Cerebellum (tissue), 4 donors: ENCODE measurements at places on chromosomes 6 and 20.
A peak's percentile ranks its signal among the peaks of the same experiment; 100 is the strongest.

GRCh38 chr6:72950114-72950860 lies 275.0 kb downstream of the KHDC1L start:
- DNase-seq, result no peak

- DNase-seq, result no peak
Observed at GRCh38 chr20:51360451-51361201, 181.9 kb downstream of the NFATC2 start.

GRCh38 chr20:57410398-57410920 lies 19.3 kb downstream of the RBM38 start:
- DNase-seq, result no peak

DNA sequence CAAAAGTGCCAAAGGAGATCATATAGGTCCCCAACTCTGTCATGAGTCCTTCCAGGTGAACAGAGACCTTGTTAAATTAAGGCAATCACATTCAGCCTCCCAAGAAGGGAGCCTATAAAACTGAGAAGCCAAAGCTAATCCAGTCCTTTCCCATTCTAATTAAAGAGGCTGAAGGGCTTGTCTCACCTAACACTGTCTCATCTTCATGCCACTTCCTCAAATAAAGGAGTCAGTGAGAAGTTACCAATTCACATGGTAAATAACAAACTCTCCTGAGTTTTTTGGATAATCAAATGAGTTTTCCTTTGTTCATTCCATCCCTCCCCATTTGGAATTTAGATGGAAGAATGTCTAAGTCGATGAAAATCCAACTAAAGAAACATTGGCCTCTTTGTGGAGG lies 242.8 kb downstream of the UST start:
- no peak for DNase-seq

DNA sequence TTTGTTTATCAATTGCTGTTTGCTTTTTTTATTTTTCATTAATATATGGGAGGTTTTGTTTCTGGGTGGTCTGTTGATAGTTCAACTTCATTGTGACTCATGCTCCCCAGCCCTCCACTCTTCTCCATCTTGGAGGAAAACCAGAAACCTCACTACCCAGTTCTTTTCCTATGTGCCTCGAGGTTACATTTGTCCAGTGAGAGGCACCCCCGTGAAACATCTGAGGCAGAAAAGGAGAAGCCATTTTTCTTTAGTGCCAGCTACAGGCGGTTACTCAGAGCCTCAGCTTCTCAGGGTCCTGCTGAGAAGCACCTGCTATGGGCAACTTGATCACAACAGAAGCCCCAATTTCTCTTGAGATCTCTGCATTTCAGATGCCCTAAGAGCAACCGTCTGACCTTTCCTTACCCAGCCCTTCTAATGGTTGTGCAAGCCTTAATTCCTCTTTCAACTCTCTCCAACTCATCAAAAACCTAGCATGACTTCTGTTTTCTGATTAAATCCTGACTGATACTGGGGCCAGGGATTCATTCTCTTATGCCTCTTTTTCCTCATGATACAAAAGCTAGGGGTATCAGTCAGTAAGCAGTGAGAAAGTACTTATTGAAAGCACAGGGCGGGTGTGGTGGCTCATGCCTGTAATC lies 144.6 kb downstream of the ELOVL4 start:
- DNase-seq, result no peak

GRCh38 chr20:60559462-60559861 lies 601.2 kb downstream of the CDH26 start:
- no peak for DNase-seq

GRCh38 chr6:38209371-38210260 lies 390.1 kb downstream of the ZFAND3 start:
- no peak for DNase-seq

DNA sequence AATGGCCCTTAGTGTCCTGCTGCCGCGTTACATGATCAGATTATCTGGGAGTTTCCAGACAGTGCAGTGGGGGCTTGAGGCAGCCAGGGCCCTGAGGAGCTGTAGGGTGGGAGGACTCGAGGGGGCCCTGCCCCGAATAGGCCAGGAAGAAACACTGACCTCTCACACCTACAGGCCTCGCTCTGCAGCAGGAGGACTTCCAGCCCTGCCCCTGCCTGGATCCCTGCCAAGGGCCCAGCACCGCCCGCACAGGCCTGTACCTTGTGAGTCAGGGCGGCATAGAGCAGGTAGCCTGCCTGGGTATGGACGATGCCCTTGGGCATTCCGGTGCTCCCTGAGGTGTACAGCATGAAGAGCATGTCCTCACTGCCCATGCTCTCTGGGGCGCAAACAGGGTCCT lies 30.1 kb upstream of the APMAP start:
- no peak for DNase-seq

DNA sequence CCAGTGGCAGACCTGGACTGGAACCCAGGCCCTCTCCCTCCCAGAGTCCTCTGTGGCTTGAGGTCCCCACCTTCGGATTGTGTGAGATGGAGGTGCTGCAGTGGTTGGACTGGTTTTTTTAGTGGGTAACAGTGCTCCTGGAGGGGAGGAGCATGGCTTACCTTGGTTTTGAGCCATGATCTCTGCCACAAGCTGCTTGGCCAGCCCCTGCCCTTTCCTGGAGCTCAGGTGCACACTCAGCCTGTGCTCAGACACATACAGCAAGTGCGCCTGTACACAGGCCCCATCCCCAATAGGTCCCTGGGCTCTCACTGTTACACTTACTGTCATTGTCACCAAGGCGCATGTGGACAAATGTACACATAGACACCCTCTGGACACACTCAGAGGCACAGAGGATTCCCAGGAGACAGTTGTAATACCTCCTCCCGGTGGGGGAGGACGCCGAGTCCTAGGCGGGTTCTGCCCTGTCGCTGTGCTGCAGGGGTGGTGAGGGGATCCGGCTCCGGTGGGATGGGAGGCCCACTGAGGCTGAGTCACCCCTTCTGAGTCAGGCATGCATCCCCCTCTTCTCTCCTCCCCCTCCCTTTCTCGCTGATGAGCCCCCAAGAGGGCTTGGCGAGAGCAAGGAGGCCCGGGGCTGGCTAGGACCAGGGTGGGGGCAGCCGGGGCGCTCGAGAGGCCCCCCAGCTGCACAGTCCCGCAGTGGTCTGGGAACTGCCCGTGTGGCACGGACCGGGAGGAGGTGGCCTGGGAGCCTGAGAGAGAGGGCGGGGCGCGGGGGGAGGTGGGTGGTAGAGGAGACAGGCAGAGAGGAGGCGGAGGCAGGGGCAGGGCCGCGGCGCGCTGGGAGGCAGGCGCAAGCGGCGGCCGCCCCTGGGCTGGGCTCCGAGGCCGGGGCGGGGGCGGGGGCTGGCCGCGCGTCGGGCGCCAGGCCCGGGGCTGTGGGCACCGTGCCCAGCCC lies 522 bp upstream of the EPB41L1 start:
- peak; percentile 77 for DNase-seq

DNA sequence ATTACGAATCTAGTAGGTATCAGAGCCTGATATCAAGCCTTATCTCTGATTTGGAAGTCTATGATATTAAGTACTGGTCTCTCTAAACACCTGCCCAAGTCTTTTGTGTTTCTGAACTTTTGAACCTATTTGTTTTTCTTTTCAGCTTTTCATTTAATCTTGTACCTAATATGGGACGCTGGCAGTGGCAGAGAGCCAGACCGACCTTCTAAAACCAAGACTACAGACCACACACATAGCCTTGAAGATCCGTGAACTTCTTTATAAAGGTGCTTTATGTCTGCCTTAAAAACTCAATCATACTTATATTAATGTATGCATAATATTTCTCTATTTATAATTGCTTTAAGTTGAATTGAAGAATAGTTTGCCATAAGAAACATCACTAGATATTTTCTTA lies 12.6 kb upstream of the PTCHD4 start:
- DNase-seq, result no peak

- DNase-seq, result no peak
Observed at GRCh38 chr6:29577544-29577943, 7.4 kb upstream of the OR2H2 start.

DNA sequence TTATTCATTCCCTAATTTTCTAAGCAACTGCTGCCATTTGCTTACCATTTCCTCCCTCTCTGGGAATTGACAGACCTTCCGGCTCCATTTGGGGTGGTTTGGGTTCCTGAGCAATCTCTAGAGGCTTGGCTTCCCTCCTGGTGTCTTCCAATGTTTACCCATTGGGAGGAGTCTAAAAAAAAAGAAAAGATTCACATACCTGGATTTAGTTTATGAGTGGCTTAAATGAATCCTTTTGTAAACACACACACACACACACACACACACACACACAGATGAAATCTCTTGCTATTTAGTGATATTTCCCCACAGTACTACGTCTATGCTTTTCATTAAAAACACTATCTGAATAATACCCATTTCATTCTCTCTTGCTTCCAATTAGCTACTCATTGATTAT lies 48.3 kb upstream of the TRAF3IP2 start:
- DNase-seq, result no peak

GRCh38 chr20:19817017-19817416 lies 59.0 kb downstream of the RIN2 start:
- DNase-seq, result no peak

- DNase-seq, result peak; percentile 16
Observed at GRCh38 chr20:19975436-19975799, 41.7 kb upstream of the NAA20 start.

DNA sequence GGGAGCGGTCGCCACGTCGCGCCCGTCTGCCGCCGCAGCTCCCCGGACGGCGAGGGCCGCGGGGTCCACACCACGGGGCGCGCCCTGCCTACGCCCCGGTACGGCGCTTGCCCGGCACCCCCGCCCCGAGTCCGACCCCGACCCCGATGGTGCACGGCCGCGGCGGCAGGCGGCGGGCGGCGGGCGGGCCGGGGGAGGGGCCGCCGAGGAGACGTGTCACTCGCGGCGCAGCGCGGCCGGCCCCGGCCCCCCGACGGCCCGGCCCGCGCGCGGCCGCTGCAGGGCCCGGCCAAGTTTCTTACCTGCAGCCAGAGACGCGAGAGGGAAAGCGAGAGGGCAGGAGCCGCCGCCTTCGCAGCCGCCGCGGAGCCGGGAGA lies 328 bp downstream of the RRBP1 start:
- DNase-seq, result no peak

DNA sequence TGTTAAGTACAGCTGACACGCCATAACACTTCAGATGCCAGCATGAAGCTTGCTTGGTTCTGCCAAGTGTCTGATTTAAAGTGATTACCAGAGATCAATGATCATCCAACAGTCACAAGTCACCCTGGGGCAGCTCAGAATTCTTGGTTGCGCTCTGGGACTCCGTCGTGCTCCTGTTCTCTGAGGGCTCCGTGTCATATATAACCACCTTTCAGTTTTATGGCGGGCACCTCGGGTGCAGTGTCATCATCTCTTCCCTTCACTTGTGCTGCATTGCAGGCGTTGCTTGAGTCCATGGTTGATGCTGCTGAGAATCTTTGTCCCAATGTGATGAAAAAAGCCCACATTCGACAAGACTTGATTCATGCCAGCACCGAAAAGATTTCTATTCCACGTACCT lies 101.4 kb upstream of the SCGN start:
- DNase-seq, result no peak

GRCh38 chr6:150252714-150253444 lies 110.0 kb downstream of the PPP1R14C start:
- no peak for DNase-seq

- peak; percentile 75 for DNase-seq
Observed at GRCh38 chr20:1266167-1266973, at the start of gene SNPH. Gene SNPH (plus strand): TSS chr20:1266294. CDS start chr20:1296240, 29,946 bp downstream.

- peak; percentile 60 for DNase-seq
Observed at GRCh38 chr6:27630727-27631608, 158.1 kb upstream of the ZNF184 start.

- no peak for DNase-seq
Observed at GRCh38 chr20:63215101-63216040, 560 bp downstream of the YTHDF1 start.

- DNase-seq, result no peak
Observed at GRCh38 chr6:45613656-45614055, 235.9 kb upstream of the SUPT3H start.

- DNase-seq, result peak; percentile 73
Observed at GRCh38 chr6:46217671-46218131, 46.9 kb upstream of the ENPP5 start.

DNA sequence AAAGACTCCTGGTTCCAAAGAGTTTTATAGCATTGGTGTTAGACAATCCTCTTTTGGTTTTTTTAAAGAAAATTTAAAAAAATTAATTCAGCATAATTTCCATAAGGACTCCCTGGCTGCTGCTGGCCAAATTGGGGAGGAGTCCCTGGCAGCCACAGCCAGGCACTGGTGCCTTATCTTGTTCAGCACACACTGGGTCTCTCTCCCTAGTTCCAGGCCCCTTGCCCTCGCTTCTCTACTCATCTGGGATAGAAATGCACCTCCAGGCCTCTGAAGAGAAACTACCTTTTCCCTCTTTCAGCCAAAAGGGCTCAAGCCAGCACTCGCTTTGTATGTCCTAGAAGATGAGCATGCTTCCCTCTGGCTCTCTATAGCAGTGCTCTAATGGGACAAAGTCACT lies 13.4 kb upstream of the MAPK13 start:
- no peak for DNase-seq
